NCI-H2081 treated with DMSO at 0.1 percent for 48 hours (cell line): ENCODE measurements at places on chromosomes 13 and 19.
A peak's percentile ranks its signal among the peaks of the same experiment; 100 is the strongest.

GRCh38 chr13:44136696-44137268 lies 236.8 kb upstream of the SERP2 start:
- DNase-seq: no peak

GRCh38 chr19:32688311-32688710 lies 3.3 kb upstream of the NUDT19 start:
- no peak for DNase-seq

GRCh38 chr19:35851213-35852028 lies 883 bp downstream of the NPHS1 start:
- no peak for DNase-seq

- DNase-seq: no peak
Observed at GRCh38 chr13:44307844-44308243, 65.8 kb upstream of the SERP2 start.

GRCh38 chr19:46494146-46494940 lies 1.3 kb downstream of the PNMA8B start:
- DNase-seq: no peak

- peak; percentile 5 for DNase-seq
Observed at GRCh38 chr19:50357178-50358100, 8.0 kb downstream of the NAPSA start.

GRCh38 chr13:84655677-84656076 lies 773.4 kb upstream of the SLITRK1 start:
- no peak for DNase-seq

- DNase-seq: no peak
Observed at GRCh38 chr13:32471187-32471922, 43.4 kb upstream of the N4BP2L1 start.

DNA sequence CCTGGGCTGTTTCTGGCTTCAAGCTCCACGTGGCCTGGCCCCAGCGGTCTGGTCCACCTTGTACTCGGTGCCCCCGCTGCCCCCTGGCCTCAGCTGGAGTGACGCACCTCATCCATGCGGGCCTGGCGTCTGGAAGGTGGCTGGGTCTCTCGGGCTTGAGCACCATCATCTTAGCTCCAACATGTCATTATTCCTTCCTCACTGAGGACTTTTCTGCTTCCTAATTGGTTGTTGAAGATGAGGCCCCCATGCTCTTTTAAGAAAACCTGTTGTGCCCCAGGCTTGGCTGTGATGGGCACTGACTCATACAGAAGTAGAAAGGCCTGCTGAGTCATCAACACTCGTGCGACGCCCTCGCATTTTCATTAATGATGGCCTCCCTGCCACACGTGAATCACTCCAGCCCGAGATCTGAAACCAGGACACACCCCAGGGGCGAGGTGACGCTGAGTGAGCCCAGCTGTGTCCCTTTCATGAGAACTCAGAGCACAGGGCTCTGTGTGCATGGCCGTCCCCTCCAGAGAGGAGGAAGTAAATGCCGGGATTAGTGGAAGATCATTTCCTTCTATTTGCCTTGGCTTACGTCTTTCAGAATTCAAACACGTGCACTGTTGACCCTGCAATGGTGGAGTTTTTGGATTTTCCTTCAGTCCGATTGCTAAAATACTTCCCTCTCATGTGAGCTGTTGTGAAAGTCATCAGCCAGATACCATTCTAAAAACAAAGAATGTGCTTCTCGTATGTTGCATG lies 14.0 kb upstream of the GJA3 start:
- no peak for DNase-seq

- DNase-seq: no peak
Observed at GRCh38 chr13:44591316-44591715, 15.2 kb upstream of the TSC22D1 start.

DNA sequence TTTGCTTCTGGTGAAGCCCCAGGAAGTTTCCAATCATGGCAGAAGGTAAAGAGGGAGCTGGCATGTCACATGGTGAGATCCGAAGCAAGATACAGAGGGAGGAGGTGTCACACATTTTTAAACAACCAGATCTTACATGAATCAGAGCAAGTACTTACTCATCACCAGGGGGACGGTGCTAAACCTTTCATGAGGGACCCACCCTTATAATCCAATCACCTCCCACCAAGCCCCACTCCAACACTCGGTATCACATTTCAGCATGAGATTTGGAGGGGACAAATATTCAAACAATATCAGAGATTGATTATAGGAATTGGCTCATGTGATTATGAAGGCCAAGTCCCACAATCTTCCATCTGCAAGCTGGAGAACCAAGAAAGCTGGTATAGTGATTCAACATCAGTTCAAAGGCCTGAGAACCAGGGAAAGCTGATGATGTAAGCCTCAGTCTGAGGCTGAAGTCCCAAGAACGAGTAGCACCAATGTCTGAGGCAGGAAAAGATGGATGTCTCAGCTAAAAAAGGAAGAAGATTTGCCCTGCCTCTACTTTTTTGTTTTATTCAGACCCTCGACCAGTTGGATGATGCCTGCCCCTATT lies 58.6 kb upstream of the WDFY2 start:
- no peak for DNase-seq

- no peak for DNase-seq
Observed at GRCh38 chr19:19443902-19444680, 38.6 kb downstream of the GATAD2A start.
